Uterus (tissue), 4 donors: ENCODE measurements at places on chromosomes 1 and 21. TPM values are rescaled to one million over a fixed set of nuclear protein-coding genes. Genes with fewer than 3 reads are reported as not detected.

The SCMH1 gene
- total RNA-seq, result 33.3 TPM

The SKI gene
- 22.9 TPM for total RNA-seq

GRCh38 chr1:117562581-117563491 lies 43.0 kb upstream of the TENT5C start:
- no peak overlapping the region for H3K27ac ChIP-seq
- H3K36me3 ChIP-seq, result no peaks in the 10 kb centered on the region
- no peak for DNase-seq
- H3K4me1 ChIP-seq, result no peaks in the 10 kb centered on the region
- H3K27me3 ChIP-seq, result no peaks in the 10 kb centered on the region

The MAN1C1 gene
- total RNA-seq, result 7.5 TPM

GRCh38 chr1:98749152-98749756 lies 87.7 kb downstream of the SNX7 start:
- DNase-seq, result no peak
- no peaks in the 10 kb centered on the region for H3K36me3 ChIP-seq
- H3K4me3 ChIP-seq, result no peak overlapping the region
- H3K27me3 ChIP-seq, result no peaks in the 10 kb centered on the region
- no peak overlapping the region for H3K27ac ChIP-seq

- no peaks in the 10 kb centered on the region for H3K27me3 ChIP-seq
- DNase-seq, result peak; percentile 65
- H3K27ac ChIP-seq, result peak overlapping the region; percentile 50
- H3K4me3 ChIP-seq, result no peak overlapping the region
- no peaks in the 10 kb centered on the region for H3K36me3 ChIP-seq
These were observed 10.3 kb downstream of the DNALI1 start for GRCh38 chr1:37567023-37567422.

- no peaks in the 10 kb centered on the region for H3K4me1 ChIP-seq
- H3K4me3 ChIP-seq, result no peak overlapping the region
- DNase-seq, result no peak
- no peaks in the 10 kb centered on the region for H3K36me3 ChIP-seq
- no peak overlapping the region for H3K27ac ChIP-seq
These were observed 49.6 kb downstream of the ST6GALNAC3 start for GRCh38 chr1:76124196-76124595.

GRCh38 chr1:18939398-18940302 lies 16.8 kb downstream of the IFFO2 start:
- H3K27me3 ChIP-seq, result no peaks in the 10 kb centered on the region
- H3K4me3 ChIP-seq, result no peak overlapping the region

- no peaks in the 10 kb centered on the region for H3K36me3 ChIP-seq
- H3K27me3 ChIP-seq, result no peaks in the 10 kb centered on the region
- H3K27ac ChIP-seq, result no peak overlapping the region
- no peak for DNase-seq
These were observed 35.0 kb downstream of the RAP1GAP start for GRCh38 chr1:21633992-21634805.

The S1PR1 gene
- total RNA-seq, result 55.6 TPM

- no peaks in the 10 kb centered on the region for H3K4me1 ChIP-seq
- no peaks in the 10 kb centered on the region for H3K36me3 ChIP-seq
- no peak for DNase-seq
- no peak overlapping the region for H3K27ac ChIP-seq
These were observed 9.3 kb downstream of the MTARC2 start for GRCh38 chr1:220757441-220757840.

The RGS4 gene
- 0.26 TPM for total RNA-seq

DNA sequence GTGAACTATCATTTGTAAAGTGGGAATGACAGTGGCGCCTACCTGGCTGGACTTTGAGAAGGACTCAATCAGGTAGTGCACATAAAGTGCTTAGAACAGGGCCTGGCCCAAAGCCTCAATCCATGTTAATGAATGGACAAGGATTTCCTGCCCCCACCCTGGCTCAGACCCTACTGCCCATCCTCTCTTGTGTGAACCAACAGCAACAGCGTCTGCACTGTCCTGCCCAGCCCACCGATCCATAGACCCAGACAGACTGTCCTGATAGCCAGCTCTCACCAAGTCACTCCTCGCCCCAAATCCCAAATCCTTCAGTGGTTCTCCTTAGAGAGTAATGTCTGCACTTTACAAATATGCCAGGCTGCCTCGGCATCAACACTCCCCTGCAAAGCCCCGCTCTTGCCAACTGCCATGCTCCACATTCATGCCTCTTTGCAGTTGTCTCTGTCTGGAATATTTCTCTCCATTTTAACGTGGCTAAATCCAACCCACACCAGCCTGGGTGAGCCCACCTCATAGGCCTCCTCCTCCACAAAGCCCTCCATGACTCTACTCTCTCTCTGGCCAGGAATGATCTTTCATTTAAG lies 157.6 kb upstream of the EDN2 start:
- no peak overlapping the region for H3K27ac ChIP-seq
- no peaks in the 10 kb centered on the region for H3K4me1 ChIP-seq
- no peak overlapping the region for H3K4me3 ChIP-seq

GRCh38 chr1:151710187-151710840 lies 6.3 kb downstream of the CELF3 start:
- no peaks in the 10 kb centered on the region for H3K4me1 ChIP-seq
- no peak for DNase-seq
- no peaks in the 10 kb centered on the region for H3K36me3 ChIP-seq
- no peaks in the 10 kb centered on the region for H3K27me3 ChIP-seq

DNA sequence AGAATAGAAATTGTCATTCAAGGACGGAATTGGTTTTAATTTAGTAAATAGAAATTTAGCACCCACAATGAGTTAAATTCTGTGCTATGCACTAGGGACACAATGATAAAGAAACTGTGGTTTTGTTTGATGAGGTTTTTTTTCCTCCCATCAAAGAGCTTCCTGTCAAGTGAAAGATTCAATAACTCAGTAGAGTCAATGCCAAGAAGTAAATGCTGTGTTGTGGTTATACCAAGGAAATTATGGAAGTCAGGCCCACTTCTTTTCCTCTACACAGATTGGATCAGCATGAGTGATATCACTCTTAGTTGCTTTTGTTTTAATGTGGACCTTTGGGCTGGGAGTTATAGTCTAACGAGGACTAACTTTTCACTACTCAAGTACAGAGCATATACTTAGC lies 1269.6 kb upstream of the ADGRL2 start:
- no peak overlapping the region for H3K27ac ChIP-seq
- no peaks in the 10 kb centered on the region for H3K4me1 ChIP-seq
- no peak overlapping the region for H3K4me3 ChIP-seq
- H3K36me3 ChIP-seq, result no peaks in the 10 kb centered on the region

The HHIPL2 gene
- not detected for total RNA-seq

- no peaks in the 10 kb centered on the region for H3K36me3 ChIP-seq
- no peak overlapping the region for H3K27ac ChIP-seq
- H3K4me1 ChIP-seq, result no peaks in the 10 kb centered on the region
- H3K27me3 ChIP-seq, result no peaks in the 10 kb centered on the region
These were observed 13.8 kb downstream of the SLC35E2B start for GRCh38 chr1:1678581-1679380.

GRCh38 chr1:49356594-49356993 lies 579.9 kb upstream of the BEND5 start:
- no peaks in the 10 kb centered on the region for H3K27me3 ChIP-seq
- H3K27ac ChIP-seq, result no peak overlapping the region
- DNase-seq, result no peak
- H3K4me3 ChIP-seq, result no peak overlapping the region
- H3K36me3 ChIP-seq, result no peaks in the 10 kb centered on the region

GRCh38 chr1:209820986-209821385 lies 6.8 kb upstream of the UTP25 start:
- H3K27me3 ChIP-seq, result no peaks in the 10 kb centered on the region
- H3K4me1 ChIP-seq, result no peaks in the 10 kb centered on the region
- no peaks in the 10 kb centered on the region for H3K36me3 ChIP-seq
- DNase-seq, result no peak
- H3K27ac ChIP-seq, result no peak overlapping the region

DNA sequence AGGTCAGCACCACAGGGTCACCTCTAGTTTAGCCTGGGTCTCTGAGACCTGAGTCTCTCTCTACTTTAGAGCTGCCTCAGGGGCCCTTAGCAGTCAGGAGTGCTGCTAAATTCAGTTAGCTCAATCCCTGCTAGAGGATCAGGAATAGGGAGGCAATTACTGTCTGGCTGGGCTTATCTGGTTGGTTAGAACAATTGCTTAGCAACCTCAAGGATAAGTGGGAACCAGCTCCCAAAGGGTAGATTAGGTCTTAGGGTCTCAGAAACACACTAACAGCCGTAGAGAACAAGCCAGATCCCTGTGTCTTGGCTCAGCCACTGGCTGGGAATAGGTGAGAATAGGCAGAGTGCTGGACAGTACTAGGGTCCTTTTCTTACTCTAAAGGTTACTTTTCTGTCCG lies 7.7 kb downstream of the PM20D1 start:
- H3K4me1 ChIP-seq, result no peaks in the 10 kb centered on the region
- H3K36me3 ChIP-seq, result no peaks in the 10 kb centered on the region
- no peak overlapping the region for H3K27ac ChIP-seq
- no peak overlapping the region for H3K4me3 ChIP-seq

DNA sequence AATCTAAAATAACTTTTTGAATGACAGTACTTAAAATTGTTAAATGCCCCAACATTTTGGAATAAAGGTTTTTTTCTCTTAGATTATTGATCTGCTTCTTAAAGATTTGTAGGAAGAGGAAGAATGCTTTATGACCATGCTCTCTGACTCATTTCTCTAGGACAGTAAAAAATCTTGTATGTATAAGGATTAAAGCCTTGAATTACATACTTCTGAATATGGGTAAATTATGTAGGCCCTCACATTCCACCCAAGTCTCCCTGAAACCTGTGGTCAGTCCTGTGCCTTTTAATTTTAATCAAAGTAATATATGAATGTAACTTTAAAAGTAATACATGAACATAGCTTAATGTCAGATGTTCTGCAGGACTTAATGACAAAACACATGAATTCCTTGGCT lies 50.5 kb downstream of the ABCD3 start:
- no peaks in the 10 kb centered on the region for H3K36me3 ChIP-seq
- no peaks in the 10 kb centered on the region for H3K27me3 ChIP-seq
- no peak overlapping the region for H3K4me3 ChIP-seq
- DNase-seq, result no peak

DNA sequence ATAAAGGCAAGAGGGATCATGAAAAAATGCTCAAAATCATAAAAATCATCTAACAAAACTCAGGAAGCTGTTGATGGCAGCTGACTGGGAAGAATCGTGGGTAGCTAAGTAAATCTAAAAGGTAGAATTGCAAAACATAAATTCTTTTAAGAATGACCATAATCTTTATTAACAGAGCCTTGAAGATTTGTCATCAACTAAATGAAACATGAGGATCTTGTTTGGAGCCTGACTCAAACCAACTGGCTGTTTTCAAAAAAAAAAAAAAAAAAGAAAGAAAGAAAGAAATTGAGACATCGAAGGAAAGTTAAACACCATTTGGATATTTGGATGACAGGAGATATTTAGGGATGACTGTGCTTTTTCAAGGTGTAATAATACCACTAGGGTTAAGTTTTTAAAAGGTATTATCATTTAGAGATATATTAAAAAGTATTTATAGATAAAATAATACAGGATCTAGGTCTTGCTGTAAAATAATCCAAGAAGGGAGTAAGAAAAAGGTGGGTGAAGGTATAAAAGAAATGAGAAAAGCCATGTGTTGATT lies 48.6 kb downstream of the CD34 start:
- no peaks in the 10 kb centered on the region for H3K27me3 ChIP-seq
- H3K4me1 ChIP-seq, result peaks cover 9% of the 10 kb centered on the region
- peak overlapping the region; percentile 13 for H3K27ac ChIP-seq
- H3K4me3 ChIP-seq, result no peak overlapping the region

The ACTL8 gene
- not detected for total RNA-seq

The CLCC1 gene
- total RNA-seq, result 71.2 TPM

GRCh38 chr21:33296156-33296555 lies 28.6 kb upstream of the IFNAR1 start:
- no peak overlapping the region for H3K27ac ChIP-seq
- H3K27me3 ChIP-seq, result no peaks in the 10 kb centered on the region
- no peak overlapping the region for H3K4me3 ChIP-seq
- no peaks in the 10 kb centered on the region for H3K4me1 ChIP-seq
- no peaks in the 10 kb centered on the region for H3K36me3 ChIP-seq
